ENCODE measurements at places on chromosomes 2 and 18.
A peak's percentile ranks its signal among the peaks of the same experiment; 100 is the strongest.

GRCh38 chr2:15180379-15180778, 380.8 kb downstream of the NBAS start:
- no peak for DNase-seq

DNA sequence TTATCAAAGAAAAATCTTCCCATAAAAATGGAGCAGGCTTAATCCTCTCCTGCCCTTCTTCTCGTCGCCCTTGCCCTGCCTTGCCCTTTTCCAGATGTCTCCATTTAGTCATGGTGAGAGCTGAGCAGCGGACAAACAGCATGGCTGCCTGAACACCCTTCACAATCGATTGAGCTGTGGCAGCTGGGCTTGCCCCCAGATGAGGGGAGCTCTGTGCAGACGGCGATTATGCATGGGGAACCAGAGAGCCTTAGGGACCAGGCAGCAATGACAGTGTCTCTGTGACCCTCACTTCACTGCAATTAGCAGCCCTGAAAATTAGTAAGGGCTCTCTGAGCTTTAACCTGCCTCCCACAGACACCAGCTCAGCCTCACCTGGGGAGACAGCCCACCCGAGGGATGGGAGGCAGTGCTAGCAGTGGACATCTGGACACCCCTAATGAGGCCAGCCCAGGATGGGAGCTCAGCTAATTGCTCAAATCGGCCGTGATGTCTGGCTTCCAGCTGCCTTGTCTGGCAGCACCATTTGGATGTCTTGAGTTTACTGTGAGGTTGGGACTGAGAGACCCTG, 365.7 kb downstream of the TNS1 start:
- DNase-seq, result no peak

DNA sequence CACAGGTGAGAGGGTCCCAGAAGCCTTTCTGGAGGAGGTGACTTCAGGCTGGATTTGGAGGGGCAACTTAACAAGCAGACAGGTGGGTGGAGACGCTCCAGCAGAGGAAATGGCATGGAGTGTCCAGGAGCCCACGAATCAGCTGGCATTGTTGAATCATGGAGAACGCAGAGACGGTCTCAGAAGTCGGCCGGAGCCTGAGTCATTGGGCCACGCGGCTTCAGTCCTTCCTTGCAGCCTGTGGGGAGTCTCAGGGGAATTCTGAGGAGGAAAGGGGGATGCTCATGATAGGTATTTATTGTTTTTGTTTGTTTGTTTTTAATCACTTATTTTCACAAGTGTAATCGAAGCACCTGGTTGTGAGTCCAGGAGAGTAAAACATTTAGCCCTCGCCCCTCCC, 184.6 kb upstream of the HDAC4 start:
- no peak for DNase-seq

GRCh38 chr18:13560306-13560705, 166.1 kb downstream of the FAM210A start:
- DNase-seq, result no peak

DNA sequence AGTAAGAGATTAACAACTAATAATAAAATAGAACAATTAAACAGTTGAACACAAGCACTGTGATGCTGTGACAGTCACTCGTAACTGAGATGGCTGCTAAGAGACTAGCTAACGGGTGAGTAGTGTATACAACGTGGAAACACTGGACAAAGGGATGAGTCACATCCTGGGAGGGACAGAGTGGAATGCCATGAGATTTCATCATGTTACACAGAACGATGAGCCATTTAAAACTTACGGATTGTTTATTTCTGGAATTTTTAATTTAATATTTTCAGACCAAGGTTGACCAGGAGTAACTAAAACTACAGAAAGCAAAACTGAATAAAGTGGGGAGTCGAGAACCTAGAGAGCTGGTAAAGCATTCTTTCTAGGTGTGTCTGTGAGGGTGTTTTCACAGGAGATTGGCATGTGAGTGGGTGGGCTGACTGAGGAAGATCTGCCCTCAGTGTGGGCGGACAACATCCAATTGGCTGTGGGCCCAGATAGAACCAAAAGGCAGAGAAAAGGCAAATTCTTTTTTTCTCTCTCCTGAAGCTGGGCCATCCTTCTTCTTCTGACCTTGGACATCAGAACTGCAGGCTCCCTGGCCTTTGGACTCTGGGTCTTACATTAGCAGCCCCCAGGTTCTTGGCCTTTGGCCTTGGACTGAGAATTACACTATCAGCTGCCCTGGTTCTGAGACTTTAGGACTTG, 14.6 kb downstream of the TMSB10 start:
- peak; percentile 83 for DNase-seq

DNA sequence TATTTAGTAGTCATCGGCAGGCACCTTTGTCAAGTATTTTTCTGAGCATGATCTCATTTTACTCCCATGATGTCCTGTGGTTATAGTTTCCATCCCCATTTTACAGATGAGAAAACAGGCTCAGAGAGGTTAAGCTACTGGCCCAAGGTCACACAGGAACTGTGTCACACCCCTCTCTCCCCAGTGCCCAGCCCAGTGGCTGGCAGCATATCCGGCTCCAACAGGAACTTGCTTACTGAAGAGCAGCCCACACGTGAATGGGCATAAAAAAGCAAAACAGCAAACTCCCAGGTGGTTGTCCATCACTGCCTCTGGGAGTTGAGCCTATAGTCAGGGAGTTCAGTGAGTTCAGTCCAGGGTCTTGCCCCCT, 8.3 kb upstream of the KLF11 start:
- DNase-seq, result no peak

DNA sequence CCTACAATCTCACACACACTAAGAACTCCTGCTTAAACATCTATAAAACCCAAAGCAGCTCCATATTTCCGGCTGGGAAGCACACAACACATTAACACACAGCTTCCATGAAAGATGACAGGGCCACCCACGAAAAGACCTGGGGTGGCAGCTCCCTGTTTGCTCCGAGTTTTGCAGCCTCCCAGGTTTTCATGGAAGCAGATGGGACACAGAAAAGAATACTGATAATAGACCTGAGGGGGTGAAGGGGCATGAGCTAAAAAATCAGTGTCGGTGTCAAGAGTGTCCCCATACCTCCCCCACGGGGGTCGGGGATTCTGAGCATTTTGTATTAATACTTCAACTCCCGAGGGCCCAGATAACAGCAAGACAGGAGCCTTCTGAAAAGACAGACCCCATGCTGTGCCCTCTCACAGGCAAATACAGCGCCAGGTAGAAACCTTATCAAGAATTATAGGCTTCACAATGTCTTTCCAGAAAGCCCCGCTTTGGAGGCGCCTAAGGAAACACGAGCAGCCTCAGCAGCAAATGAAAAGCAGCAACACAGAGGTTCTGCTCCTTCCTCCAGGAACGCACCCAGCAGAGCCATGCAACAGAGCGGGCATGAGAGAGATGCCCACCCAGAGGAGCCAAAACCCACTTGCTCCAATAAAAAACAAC, 50.5 kb downstream of the ZNF516 start:
- no peak for DNase-seq

DNA sequence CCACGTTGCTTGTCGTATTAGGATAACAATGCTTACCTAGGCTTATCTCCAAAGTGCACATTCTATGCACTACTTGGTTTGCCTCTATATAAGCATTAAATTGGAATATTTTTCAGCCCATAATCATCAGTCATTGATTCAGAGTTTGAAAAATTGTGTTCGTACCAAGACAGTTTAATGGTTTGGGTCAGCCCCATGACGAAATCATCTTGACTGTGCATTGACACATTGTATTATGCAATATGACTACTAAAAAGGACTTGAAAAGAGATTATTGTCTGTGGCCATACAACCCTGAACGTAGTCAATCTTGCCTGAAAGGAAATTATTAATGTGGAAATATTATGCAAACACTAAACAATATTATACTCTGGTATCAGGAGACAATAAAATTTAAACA, 141.3 kb downstream of the EML6 start:
- DNase-seq, result no peak

- peak; percentile 3 for DNase-seq
Measured at GRCh38 chr18:69626643-69627242, 226.1 kb downstream of the DOK6 start.

GRCh38 chr2:83022631-83023210, 1436.4 kb downstream of the SUCLG1 start:
- no peak for DNase-seq

- DNase-seq, result no peak
Measured at GRCh38 chr2:182545420-182546167, 118.8 kb upstream of the PDE1A start.

- no peak for DNase-seq
Measured at GRCh38 chr2:60872510-60872928, 8.9 kb upstream of the REL start.

GRCh38 chr2:172246649-172247048, 143.9 kb upstream of the DLX2 start:
- DNase-seq, result no peak

GRCh38 chr2:28250006-28250405, 142.7 kb upstream of the FOSL2 start:
- peak; percentile 50 for DNase-seq

DNA sequence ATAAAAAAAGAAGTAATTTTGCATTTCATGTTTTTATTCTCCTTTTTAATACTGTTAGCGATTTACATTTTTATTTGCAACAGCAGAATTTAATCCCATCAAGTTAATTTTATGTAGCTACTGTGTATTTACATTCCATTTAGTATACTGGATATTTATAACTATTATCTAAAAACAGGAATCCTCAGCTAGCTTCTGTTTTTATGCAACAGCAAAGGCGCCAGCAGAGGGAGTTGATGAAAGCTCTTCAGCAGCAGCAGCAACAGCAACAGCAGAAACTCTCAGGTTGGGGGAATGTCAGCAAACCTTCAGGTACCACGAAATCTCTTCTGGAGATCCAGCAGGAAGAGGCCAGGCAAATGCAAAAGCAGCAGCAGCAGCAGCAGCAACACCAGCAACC, 26.2 kb upstream of the SNORC start:
- DNase-seq, result no peak

Data from GM03348 (cell line).